NCI-H1092 treated with DMSO at 0.1 percent for 48 hours (cell line): ENCODE measurements at places on chromosomes 5 and 9.
A peak's percentile ranks its signal among the peaks of the same experiment; 100 is the strongest.

DNA sequence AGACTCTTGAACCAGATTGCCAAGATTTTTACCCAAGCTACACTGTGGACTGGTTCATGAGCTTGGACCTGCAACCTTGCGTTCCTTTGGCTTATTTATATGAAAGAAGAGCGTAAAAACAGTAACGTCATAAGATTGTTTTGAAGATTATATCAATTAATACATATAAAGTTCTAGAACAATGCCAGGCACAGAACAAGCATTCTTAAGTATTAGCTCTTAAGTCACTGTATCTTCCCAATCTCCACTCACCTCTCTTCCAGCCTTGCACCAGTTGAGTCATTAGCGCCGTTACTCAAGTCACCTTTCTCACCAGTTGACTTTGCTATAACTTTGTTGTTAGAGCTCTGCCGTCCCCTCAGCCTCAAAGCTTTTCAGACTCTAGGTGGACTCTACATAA lies 415.7 kb downstream of the PLK2 start:
- no peak for DNase-seq

- DNase-seq, result no peak
These were observed 614.1 kb downstream of the EBF1 start for GRCh38 chr5:158485604-158486081.

- no peak for DNase-seq
These were observed 490.0 kb upstream of the COX7C start for GRCh38 chr5:86127696-86128095.

- peak; percentile 58 for DNase-seq
These were observed at the start of gene GHR for GRCh38 chr5:42423285-42424165. Gene GHR (plus strand): TSS chr5:42423439. CDS start chr5:42565875, 142,436 bp downstream.

DNA sequence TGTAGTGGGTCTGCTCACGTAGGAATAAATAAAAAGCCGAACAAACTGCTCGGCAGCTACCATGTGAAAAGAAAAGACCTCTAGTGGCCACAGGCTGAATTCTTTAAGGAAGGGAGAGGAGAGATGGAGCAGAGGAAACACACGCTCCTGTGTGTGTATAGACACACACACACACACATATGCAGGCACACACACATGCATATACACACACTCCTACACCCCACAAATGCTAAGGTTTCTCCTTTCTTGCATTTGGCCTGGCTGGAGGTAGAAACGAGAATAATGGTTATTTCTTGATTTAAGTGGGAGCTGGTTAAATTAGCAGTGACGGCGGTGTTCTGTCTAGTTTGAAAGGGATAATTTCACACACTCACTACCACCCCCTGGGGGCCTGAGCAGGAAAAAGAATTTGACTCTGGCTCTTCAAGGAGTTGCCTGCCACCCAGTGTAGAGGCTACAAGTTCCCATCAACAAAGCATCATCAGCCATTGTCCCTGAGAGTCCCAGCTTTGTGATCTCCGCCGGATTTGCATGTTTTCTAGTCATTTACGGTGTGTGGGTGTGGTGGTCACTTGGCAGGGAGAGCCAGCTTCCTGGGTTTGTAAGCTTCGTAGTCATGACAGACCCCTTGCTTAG lies at the start of gene INSYN2B:
INSYN2B (minus strand) TSS at position 78 of the 636 bp plus-strand sequence. CDS start 96,597 bp downstream, outside the sequence.
- peak; percentile 87 for DNase-seq

DNA sequence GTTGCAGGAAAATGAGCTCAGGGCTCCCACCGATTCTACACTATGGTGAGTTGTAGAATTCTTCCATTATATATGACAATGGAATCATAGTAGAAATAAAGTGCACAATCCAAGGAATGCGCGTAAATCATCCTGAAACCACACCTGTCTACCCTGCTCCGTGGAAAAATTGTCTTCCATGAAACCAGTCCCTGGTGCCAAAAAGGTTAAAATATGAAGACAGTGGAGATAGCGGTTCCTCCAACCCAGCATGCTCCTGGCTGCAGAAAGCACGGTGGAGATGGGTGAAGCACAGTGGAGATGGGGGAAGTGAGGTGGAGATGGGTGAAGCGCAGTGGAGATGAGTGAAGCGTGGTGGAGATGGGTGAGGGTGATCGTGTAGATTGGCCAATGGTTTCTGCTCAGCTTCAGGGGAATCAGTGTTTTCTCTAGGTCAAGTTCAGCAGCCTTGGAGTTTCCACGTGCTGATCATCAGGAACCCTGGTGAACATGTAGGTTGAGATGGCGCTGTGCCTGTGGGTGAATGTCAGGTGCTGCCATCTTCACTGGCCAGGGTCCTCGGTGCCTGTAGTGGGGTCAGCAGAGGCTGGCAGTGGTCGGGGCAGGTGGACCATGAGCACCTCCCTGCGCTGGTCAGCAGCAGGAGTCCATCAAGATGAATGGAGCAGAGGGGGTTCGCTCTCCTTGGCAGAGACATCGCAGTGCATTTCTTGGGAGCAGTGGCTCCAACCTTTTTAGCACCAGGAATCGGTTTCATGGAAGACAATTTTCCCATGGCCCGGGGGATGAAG lies 20.3 kb downstream of the PAEP start:
- no peak for DNase-seq

GRCh38 chr9:82922686-82923085 lies 140.3 kb downstream of the RASEF start:
- no peak for DNase-seq

GRCh38 chr9:115216873-115217272 lies 98.9 kb upstream of the TNC start:
- no peak for DNase-seq

- peak; percentile 82 for DNase-seq
These were observed 1.2 kb upstream of the AJM1 start for GRCh38 chr9:136840877-136841645.

DNA sequence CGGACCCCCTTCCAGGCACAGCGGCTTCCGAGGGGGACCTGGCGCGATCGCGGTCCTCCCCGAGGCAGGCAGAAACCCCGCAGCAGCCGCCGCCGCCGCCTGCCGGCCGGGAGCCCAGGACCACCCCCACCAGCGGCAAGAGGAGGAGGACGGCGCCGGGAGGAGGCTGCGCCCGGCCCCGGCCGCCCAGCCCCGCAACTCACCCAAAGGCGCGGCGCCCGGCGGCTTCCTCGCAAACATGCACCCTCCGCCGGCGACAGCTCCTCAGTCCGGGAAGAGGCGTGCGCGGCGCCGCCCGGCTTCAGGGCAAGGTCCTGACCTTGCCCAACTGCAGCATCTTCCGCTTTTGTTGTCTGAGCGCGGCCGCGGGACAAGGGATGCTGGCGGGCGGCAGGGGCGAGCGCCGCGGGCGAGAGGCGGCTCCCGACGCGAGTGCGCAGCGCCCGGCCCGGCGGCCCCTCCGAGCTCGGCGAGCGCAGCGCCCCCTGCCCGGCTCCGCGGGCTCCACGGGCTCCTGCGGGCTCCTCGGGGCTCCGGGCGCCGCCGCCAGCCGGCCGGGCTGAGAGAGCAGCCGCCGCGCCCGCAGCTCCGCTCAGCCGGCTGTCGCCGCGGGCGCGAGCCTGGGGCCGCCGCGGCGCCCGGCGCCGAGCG lies 507 bp downstream of the CTNND2 start:
- DNase-seq, result peak; percentile 26

DNA sequence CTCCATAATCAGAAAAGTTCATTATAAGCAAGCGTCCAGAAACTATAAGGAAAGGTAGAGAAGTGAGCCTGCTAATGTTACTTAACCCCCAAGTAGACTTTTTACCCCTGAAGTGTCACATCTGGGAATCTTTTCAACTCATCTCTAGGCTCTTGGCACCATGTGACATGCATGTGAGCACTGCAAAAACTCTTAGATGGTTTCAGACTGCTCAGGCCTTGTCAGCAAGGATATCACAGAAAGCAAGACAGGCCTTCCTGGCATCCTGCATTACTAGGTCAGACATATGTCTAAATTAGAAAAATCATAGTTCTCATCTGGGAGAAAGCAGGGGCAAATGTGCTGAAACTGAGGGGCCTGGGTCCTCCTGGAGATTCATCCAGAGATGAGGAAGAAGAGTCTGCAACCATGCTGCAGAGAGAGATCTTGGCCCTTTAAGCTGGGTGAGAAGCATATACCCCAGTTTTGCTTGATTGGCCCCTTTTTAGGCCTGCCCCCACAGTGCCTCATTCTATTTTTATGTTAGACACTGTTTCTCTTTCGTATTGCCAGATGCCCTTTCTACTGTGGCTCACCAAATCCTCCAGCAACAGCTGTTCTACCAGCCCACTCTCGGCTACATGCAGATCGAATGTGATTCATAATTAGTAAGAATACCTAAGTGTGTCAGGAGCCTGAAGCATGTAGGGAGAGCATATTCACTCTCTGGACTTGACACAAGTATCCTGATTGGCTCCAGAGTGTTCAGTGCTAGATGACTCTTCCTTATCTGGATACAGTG lies 19.0 kb downstream of the TMEM8B start:
- DNase-seq, result no peak

- no peak for DNase-seq
These were observed 230.8 kb downstream of the ZNF608 start for GRCh38 chr5:124515497-124516245.

GRCh38 chr5:139078345-139078744 lies 119.8 kb downstream of the SIL1 start:
- no peak for DNase-seq

DNA sequence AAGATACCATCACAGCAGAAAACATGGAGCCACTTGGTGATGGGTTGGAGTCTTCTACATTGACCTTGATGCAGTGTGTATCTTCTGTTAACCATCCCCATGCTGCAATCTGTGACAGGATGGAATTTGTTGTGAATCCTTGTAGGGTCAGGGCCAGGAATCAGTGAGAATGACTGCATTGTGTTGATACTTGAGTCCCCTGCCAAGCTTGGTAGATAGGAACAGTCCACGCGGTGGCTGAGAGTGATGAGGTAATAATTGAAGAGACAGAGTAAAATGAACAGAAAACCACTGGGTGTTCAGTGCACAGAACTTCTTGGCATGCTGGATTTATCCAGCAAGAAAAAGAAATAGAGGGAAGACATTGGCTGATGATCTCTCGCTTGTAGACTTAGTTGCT lies 217.5 kb downstream of the MAN2A1 start:
- no peak for DNase-seq

DNA sequence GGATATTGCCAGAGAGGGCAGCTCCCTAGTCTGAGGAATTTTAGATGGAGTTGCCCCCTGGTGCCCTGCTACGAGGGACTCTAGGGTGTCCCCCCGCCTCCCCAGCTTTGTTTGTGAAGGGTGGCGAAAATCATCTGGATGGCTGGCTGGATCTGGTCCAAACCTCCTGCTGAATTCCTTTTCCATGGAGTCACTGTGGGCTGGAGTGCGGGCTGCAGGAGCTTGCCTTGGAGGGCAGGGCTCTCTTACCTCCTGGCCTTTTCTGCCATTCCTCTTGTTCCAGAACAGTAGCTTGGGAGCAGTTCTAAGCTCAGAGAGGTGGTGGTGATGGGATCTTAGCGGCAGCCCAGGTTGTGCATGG lies 2.1 kb downstream of the SYNPO start:
- DNase-seq, result no peak

GRCh38 chr5:149643781-149644180 lies 62.5 kb downstream of the ARHGEF37 start:
- no peak for DNase-seq

GRCh38 chr5:127858116-127858784 lies 155.1 kb downstream of the CCDC192 start:
- DNase-seq, result no peak

GRCh38 chr9:95131023-95131943 lies 186.2 kb downstream of the FANCC start:
- peak; percentile 58 for DNase-seq

DNA sequence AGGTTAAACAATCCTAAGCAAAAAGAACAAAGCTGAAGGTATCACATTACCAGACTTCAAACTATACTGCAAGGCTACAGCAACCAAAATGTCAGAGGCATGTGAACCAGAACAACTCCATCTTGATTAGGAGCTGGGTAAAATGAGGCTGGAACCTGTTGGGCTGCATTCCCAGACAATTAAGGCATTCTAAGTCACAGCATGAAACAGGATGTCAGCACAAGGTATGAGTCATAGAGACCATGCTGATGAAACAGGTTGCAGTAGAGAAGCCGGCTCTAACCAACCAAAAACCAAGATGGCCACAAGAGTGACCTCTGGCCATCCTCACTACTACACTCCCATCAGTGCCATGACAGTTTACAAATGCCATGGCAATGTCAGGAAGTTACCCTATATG lies 252.0 kb downstream of the RASEF start:
- DNase-seq, result no peak

GRCh38 chr5:75964008-75964407 lies 119.2 kb upstream of the SV2C start:
- DNase-seq, result no peak

DNA sequence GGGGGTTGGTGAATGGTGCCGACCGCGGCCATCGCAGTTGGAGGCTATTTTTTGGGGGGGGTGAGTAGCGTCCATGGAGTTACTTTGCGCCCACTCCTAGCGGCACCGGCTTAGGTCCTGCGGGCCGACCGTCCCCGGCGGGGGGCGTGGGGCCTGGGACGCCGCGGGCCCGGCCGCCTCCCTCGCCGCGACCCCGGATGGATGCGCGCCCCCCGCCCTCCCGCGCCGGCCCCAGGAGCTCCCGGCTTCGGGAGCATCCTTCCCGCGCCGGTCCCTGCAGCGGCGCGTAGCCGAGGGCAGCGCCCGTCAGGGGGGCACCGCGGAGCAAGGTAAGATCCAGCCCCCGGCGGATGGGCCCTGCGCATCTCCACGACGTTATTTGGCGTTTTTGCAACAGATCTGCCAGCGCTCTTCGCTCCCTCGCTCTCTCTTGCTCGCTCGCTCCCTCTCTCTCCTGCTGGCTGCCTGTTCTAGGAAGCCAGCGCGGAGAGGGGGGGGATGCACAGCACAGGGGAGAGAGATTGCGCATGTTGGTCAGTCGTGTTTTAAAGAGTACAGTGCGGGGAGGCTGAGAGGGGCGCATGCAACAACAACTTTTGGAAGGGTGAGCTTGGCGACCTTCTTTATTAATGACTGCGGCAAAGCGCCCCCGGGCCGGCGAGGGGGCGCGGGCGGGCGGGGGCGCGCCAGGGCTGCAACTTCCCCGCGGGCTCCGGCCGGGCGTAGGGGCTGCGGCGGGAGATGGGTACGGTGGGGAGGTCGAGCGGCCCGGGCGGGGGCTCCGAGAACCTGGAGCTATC lies 413 bp downstream of the JADE2 start:
- DNase-seq, result peak; percentile 48

DNA sequence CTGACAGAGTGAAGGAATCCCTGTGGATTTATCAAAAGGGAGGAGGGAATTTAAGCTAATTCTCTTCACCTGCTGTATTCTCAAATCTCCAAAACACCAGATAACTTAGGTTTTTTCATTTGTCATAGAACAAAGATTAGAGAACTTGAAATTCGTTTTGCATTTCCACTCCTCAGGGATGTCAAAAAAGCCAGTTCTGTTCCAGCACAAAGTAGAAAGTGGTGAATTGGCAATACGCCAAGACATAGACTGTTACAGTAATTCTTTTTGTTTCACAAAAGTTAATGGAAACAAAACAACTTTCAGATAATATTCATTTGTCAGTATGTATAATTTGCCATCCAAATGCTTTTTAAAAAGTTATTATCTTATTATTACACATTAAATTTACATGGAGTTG lies 15.0 kb downstream of the S1PR3 start:
- no peak for DNase-seq

DNA sequence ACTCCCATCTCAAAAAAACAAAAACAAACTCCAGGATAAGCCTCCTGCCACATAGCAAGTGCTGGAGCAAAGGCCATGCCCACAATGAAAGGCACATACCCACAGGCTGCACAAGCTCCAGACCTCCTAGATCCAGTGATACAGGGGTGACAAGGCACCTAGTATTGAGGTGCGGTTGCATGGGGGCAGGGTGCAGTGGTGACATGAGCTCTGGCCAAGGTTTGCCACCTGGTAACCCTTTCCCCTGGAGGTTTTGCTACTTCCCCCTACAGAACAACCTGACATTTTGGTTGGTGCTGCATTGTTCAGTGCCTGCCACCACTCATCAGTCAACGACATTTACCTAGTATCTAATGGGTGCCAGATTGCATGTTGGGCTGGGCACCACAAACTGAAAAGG lies 14.5 kb downstream of the CDKN2AIPNL start:
- DNase-seq, result no peak
